ENCODE measurements at places on chromosomes 1 and 21.

DNA sequence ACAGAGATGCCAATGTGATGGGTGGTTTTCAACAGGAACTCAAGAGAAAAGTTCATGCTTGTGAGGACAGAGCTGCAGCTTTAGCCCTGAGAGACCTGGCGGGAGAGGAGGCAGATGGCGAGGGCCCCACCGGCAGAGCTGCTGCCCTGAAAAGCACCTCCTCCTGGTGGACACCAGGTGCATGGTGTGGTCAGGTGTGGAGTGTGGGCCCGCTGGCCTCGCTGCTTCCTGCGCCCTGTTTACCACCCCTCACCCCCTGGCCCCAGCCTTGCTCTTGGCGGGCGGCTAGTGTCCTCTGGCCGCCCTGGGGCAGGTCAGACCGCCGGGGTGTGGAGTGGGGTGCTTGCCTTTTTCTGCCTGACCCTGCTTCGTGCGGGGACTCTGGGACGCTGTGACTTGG is 42.8 kb downstream of the PRKCZ start:
- no peak for DNase-seq

- DNase-seq, result no peak
Observed at GRCh38 chr1:228151180-228151925, 1.6 kb downstream of the GJC2 start.

- no peak for DNase-seq
Observed at GRCh38 chr1:40389871-40390560, 16.5 kb downstream of the SMAP2 start.

DNA sequence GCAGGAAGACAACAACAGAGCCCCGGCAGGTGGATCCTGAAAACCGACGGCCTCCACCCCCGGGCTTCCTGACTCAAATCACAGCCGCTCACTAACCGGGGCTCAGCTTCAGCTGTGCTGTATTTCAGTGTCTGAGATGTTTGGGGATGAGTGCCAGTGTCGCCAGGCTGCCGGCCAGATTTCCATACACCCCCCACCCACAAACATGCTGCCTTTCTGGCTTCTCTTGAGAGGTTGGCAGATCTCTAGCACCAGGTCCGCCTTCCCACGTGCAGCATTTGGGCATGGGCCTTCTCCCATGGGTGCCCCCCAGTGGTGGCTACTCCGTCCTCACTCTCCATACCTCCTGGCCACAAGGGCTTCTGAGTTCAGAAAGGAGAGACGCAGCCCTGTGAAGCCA is 34.8 kb downstream of the KCNAB2 start:
- no peak for DNase-seq

- DNase-seq, result no peak
Observed at GRCh38 chr1:89355056-89355455, 8.8 kb upstream of the GBP6 start.

GRCh38 chr1:66374561-66375111 is 159.3 kb upstream of the SGIP1 start:
- no peak for DNase-seq

DNA sequence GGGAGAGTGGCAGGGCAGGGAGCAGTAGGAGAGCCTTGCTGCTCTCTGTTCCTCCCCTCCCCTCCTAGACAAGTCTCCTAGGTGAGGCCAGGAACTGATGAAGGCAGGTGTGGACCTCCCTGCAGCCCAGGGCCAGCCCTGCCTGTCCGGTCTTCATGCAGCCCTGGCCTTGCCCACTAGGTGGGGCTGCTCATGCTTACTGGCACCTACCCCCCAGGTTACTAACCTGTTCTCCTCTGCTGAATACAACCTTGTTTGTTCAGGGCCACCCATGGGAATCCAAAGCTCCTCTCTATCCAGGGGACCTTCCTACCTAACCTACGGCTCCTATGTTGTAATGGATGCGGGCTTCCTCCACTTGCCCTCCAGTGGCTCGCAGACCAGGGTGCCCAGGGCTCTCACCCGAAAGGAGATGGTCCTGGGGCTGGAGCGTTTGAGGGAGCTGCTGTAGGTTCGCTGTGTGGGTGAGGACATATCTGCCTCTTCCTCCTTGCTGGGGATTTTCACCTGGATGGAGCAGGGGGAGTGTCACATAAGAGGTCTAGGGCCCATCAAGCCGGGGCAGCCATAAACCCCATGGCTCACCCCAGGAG is 7.9 kb upstream of the TNNT2 start:
- DNase-seq, result peak; percentile 31

- DNase-seq, result peak; percentile 11
Observed at GRCh38 chr1:164611754-164612642, 53.0 kb downstream of the PBX1 start.

GRCh38 chr1:207032528-207033017 is at the start of gene C1orf116:
TSS of gene C1orf116 (minus strand) at chr1:207032756. CDS start at chr1:207027598, 5,158 bp downstream.
- DNase-seq, result peak; percentile 22

- DNase-seq, result no peak
Observed at GRCh38 chr1:185439727-185440415, 122.8 kb upstream of the IVNS1ABP start.

DNA sequence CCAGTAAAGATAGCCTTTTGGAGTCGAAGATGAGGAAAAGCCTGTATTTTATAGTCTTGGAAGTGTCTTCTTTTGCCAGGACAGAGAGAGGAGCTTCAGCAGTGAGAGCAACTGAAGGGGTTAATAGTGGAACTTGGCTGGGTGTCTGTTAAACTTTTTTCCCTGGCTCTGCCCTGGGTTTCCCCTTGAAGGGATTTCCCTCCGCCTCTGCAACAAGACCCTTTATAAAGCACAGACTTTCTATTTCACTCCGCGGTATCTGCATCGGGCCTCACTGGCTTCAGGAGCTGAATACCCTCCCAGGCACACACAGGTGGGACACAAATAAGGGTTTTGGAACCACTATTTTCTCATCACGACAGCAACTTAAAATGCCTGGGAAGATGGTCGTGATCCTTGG is at the start of gene VCAM1:
TSS of gene VCAM1 (plus strand) at position 253 of the 400 bp plus-strand sequence. CDS start at position 372, 119 bp downstream.
- DNase-seq, result no peak

DNA sequence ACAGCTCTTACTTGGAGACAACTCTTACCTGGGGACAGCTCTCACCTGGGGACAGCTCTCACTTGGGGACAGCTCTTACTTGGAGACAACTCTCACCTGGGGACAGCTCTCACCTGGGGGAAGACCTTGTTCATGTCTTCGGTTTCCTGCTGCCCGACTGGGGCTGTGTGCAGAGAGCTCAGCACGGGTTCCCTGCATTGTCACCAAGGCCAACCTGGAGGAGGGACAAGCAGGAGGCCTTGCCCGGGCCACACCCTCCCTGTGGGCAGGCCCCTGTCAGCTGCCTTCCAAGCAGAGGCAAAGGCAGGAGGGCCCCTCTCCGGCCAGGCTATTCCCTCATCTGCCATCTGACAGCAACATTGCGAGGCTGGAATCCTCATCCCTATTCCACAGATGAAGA is at the start of gene LDLRAD1:
TSS of gene LDLRAD1 (minus strand) at position 208 of the 400 bp plus-strand sequence. CDS start at position 134, 74 bp downstream.
- no peak for DNase-seq

DNA sequence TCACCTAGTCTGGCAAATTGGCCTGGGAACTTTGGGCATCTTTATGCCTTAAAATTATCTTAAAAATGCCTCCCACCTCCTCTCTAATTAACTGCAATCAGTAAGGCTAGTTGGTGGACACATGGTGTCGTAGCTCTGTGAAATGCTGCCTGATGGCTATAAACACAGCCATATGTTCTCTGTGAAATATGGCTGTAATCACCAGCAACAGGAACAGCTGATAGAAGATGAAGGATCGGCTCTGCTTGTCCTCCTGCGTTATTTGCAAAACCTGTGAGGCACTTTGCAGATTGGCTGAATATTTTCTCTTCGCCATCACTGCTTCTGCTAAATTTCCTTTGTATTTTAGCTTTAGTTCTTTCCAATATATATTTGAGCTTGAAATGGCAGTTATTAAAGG is 419.6 kb downstream of the RWDD3 start:
- peak; percentile 84 for DNase-seq

- no peak for DNase-seq
Observed at GRCh38 chr1:110420874-110421793, 13.6 kb upstream of the LAMTOR5 start.

GRCh38 chr1:187689129-187689528 is 860.4 kb downstream of the PLA2G4A start:
- DNase-seq, result no peak

DNA sequence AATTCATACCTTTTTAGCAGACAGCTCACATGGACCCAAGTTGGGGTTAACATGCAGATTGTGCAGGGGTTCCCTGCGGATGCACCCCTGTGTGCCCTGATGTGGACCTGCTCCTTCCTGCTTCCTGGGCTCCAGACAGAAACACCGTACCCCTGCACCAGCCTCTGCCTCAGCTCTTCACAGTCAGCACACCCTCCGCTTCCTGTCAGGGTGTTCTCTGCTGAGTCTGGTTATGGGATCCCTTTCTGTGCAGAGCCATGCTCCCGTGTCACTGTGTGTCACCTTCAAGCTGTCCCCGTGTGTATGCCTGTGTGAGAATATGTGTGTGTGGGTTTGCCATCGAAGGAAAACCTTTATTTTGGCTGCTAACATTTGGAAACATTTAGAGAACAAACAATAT is 48.7 kb upstream of the KCNJ15 start:
- no peak for DNase-seq

- DNase-seq, result no peak
Observed at GRCh38 chr1:244406337-244406736, 45.4 kb downstream of the ADSS2 start.

DNA sequence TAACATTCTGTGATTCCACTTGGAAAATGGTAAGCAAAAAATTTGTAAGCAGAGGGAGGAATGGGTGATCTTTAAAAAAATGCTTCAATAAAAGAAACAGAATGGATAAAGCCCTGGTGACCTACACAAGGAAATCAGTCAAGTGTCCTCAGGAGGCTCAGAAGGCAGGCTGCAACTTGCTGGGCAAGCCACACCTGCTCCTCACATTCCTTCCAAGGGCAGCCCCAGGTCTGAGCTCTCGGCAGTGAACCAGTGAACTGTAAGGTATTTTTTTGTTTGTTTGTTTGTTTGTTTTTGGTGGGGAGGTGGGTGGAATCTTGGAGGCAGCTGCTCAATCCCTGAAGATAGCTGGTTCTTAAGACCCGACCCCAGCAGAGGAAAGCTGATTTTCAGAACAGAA is 4.4 kb downstream of the TACSTD2 start:
- no peak for DNase-seq

DNA sequence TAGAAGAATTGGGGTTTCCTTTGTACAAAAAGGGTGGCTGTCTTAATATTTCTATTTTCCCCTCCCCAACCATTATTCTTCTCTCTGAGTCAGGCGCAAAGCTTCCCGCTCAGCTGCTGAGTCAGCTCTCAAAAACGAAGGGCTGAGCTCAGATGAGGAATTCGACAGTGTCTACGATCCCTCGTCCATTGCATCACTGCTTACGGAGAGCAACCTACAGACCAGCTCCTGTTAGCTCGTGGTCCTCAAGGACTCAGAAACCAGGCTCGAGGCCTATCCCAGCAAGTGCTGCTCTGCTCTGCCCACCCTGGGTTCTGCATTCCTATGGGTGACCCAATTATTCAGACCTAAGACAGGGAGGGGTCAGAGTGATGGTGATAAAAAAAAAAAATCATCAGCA is 3.0 kb upstream of the TUFT1 start:
- no peak for DNase-seq

DNA sequence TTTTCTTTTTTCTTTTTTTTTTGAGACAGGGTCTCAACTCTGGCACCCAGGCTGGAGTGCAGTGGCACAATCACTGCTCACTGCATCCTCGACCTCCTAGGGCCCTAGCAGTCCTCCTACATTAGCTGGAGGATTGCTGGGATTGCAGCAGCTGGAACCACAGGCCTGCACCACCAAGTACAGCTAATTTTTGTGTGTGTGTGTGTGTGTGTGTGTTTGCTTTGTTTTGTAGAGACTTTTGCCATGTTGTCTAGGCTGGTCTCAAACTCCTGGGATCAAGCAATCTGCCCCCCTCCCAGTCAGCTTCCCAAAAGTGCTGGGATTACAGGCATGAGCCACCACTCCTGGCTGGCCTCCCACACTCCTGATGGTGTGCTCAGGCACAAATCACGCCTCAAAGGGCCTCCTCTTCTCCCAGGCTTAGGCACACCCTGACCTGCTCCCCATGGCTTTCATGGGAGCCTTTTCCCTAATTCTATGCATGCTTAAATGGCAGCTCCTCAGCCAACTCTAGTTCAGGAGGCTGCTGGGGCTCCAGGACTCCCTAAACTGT is 9.4 kb downstream of the FAM229A start:
- no peak for DNase-seq

DNA sequence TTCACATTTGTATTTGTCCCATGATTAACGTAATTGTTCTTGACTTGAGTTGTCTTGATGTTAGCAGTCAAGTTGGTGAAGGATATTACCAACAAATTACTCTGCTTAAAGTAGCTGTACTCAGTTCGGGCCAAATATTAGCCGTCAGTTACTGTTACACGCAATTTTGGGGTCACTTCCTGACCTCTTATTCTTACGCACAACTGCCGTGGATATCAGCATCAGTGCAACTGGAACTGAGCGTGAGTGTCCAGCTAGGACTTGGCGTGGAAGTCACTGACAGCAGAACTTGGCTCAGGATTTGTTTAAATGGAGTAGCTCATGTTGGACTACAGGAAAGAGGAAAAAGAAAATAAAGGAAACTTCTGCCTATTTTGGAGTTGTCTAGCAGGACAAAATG is 56.4 kb downstream of the ADAMTS1 start:
- DNase-seq, result no peak

DNA sequence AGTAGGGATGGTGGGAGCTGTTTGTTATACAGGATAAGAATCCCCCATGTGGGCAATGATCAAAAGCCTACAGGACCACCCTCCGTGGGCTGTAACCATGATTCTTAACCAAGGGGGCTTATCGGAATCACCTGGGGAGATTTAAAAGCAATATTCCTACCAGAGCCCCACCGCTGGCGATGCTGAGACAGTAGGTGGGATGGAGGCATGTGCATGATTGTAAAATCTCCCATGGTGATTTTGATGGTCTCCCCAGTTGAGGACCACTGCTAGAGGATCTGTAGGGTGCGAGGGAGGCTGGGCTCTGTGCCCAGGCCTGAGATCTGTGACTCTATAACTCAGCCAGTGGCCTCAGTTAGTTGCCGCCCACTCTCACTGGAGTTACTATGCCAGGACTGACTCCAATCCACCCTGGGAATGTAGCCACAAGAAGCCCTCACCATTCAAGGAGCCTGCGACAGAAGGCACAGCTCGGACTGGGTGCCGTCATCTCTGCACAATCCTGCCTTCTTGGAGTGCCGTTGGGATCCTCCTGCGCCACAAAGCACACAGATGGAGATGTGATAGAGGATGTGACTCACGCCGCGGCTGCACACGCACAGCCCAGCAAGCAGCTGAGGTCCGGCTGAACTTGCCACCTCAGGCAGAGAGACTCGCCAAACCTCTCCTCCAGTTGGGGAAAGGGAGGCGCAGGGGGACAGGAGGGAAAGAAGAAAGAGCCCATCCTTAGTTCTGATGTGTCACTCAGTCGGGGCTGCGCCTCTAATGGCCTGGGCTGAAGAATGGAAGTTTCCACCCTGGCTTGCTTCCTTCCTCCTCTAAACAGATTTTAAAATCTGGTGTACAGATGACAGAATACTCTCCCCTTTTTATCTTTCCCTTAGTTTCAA is 26.5 kb downstream of the AKNAD1 start:
- DNase-seq, result peak; percentile 87

- no peak for DNase-seq
Observed at GRCh38 chr1:55049271-55049913, 10.0 kb downstream of the PCSK9 start.

- peak; percentile 39 for DNase-seq
Observed at GRCh38 chr1:156608036-156608674, 6.9 kb upstream of the GPATCH4 start.

All from NCI-H524 (cell line).